Cortex of kidney (tissue), 1 donor: ENCODE measurements at places on chromosomes 4 and X.

- DNase-seq: no peak
Measured at GRCh38 chrX:120751683-120752082, 121.8 kb upstream of the C1GALT1C1 start.

DNA sequence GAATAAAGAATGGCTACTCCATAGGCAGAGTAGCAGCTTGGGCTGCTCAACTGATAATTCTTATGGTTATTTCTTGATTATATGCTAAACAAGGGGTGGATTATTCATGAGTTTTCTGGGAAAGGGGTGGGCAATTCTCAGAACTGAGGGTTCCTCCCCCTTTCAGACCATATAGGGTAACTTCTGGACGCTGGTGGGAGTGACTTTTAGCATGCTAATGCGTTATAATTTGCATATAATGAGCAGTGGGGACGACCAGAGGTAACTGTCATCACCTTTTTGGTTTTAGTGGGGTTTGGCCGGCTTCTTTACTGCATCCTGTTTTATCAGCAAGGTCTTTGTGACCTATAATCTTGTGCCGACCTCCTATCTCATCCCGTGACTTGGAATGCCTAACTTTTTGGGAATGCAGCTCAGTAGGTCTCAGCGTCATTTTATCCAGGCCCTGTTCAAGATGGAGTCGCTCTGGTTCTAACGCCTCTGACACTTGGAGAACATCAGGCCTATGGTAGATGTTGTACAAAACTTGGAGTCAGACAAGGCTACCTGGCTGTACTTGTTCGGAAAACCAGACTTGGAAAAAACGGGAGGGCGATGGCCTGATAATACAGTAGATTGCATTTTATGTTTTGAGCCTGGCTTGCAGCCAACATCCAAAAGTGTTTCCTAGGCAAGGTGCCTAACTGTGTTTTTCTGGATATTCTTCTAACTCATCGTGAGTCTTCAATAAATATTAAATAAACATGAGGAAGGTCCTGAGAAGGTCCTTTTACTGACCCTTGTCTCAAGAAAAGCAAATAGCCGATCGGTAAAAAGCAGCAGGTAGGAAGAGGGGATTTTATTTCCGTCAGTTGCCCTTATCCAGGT is 1.8 kb upstream of the TMEM164 start:
- no peak for DNase-seq

DNA sequence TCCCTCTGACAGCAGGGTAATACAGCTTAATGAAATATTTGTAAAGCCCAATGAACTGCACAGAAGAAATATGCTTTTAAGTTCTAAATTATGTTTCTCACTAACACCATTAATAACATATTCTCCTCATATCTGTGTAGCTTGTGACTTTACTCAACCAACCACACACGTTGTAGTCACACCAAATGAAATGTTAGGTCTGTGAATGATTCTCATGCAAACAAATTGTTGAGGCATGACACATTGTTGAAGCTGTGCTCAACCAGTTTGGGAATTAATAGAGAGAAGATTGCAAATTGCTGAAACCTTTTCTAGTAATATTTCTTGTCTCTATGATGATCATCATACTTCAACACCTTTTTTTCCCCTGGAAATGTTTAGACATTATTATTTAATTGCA is 645.9 kb downstream of the PCDH7 start:
- DNase-seq: no peak

- no peak for DNase-seq
Measured at GRCh38 chr4:125741825-125742452, 427.2 kb downstream of the FAT4 start.
